ENCODE measurements at places on chromosomes 11 and 22. TPM values are rescaled to one million over a fixed set of nuclear protein-coding genes. Genes with fewer than 3 reads are reported as not detected.

Gene SLC35C1
- 64.7 TPM for total RNA-seq

Gene CCDC88B
- 6.2 TPM for total RNA-seq

Gene CCDC15
- 2.4 TPM for total RNA-seq

Gene OAF
- total RNA-seq: 97.4 TPM

Gene ANAPC15
- 24.7 TPM for total RNA-seq

Gene PTGDR2
- not detected for total RNA-seq

Gene OR8D1
- not detected for total RNA-seq

Gene RAB36
- 1.8 TPM for total RNA-seq

Gene APOA4
- total RNA-seq: not detected

Gene MYRF
- 0.16 TPM for total RNA-seq

Gene OR56B1
- total RNA-seq: not detected

Gene DKK3
- total RNA-seq: 25.1 TPM

Gene TRIM48
- not detected for total RNA-seq

Gene PHOX2A
- total RNA-seq: not detected

Gene ASCL3
- not detected for total RNA-seq

Gene LRRC4C
- total RNA-seq: 3.5 TPM

Gene ZNF143
- 20.7 TPM for total RNA-seq

Gene NCAPH2
- total RNA-seq: 27.7 TPM

Gene SYT9
- total RNA-seq: 0.13 TPM

Gene MRPL16
- total RNA-seq: 50.9 TPM

Gene APOBEC3C
- total RNA-seq: 6.0 TPM

Gene CTSW
- 3.8 TPM for total RNA-seq

Gene OR8B4
- not detected for total RNA-seq

Gene OPCML
- not detected for total RNA-seq

Gene SCGB2A2
- total RNA-seq: not detected

Gene AP5B1
- 29.2 TPM for total RNA-seq

Gene NELL1
- total RNA-seq: not detected

Gene APOA5
- total RNA-seq: not detected

Gene MAPK1
- total RNA-seq: 29.0 TPM

Gene GLB1L3
- total RNA-seq: not detected

Gene IL18
- total RNA-seq: 27.7 TPM

Gene TREH
- total RNA-seq: not detected

Gene MAP6
- 3.7 TPM for total RNA-seq

Gene RAC2
- 51.6 TPM for total RNA-seq

Gene ARHGAP8
- total RNA-seq: not detected

Gene APOL5
- not detected for total RNA-seq

Gene P4HA3
- total RNA-seq: 0.79 TPM

Gene MYEOV
- total RNA-seq: 0.72 TPM

Gene FGF19
- total RNA-seq: not detected

Gene CHRM1
- not detected for total RNA-seq

Gene C11orf16
- not detected for total RNA-seq

Gene SERHL2
- 3.8 TPM for total RNA-seq

Gene MMP13
- total RNA-seq: not detected

Gene UBQLNL
- total RNA-seq: 1.7 TPM

Gene TECTA
- total RNA-seq: 0.48 TPM
